Epithelial cell of esophagus (primary cell): ENCODE measurements at places on chromosomes 7 and 10.

GRCh38 chr10:30737931-30738391 is 108.4 kb upstream of the LYZL2 start:
- no peak for DNase-seq

DNA sequence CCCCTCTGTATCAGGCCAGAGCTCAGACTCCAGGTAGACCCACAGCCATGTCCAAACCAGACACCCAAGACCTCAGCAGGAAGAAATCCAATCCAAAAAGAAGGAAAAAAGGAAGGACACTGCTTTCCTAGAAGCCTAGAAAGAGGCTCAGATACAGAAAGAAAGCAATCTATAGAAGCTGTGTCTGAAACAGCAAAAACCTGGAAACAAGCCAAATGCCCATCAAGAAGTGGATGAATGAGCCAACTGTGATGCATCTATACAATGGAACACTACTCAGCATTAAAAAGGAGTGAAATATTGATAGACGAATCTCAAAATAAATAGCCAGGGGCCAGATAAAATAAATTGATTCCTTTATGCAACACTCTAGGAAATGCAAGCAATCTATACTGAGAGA is 31.6 kb downstream of the GRB10 start:
- DNase-seq = no peak

DNA sequence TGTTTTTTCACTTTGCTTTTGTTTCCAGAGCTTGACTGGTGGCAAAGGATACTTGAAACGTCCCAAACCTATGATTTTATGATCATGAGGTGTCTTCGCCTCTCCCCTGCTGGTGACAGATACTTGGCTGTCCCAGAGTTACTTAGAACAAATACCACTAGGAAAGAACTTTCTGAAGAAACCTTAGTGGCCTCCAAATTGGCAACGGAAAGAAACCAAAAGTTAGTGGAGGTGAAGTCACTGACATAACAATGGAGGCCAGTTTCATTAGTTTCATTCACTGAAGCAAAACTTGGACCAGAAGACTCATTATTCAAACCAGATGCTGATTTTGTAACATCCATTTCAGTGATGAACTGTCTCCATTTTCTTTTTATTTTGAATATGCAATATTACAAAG is 68.6 kb downstream of the JAZF1 start:
- no peak for DNase-seq

DNA sequence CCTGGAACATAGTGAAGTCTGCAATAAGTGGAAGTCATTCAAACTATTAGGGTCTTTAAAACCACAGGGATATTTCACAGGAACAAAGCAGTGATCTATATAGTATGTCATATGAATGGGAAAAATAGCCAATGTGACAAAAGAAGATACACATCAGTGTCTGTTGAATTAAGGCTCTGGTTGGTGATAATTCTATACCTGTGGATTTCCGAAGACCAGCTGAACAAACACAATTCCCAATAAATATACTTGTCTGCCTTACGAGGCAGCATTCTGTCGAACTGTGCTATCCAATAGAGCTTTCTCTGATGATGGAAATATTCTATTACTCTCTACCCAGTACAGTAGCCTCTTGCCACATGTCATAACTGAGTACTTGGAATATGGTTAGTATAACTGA is 55.9 kb upstream of the CAV2 start:
- no peak for DNase-seq

- no peak for DNase-seq
Measured at GRCh38 chr7:135514856-135515255, 5.0 kb upstream of the CNOT4 start.

- peak; percentile 65 for DNase-seq
Measured at GRCh38 chr10:83332690-83333089, 806.6 kb upstream of the GHITM start.

DNA sequence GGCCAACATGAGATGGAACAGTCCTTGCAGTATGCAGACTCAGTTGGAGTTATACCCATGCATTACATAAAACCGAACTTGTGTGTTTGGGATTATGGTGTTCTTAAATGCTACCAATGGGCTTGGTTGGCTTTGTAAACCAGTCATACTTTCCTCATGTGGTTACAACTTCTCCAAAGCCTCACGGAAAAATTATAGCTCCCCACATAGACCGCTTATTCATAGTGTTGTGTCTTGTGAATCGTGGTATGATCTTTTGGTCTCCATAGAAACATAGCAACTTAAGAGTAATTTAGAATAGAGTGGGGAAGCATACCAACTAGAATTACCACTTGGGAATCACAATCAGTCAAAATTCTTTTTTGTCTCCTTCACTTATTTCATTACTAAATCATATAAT is 112.3 kb upstream of the FZD1 start:
- DNase-seq = no peak
